SHP77 treated with DMSO at 0.1 percent for 48 hours (cell line): ENCODE measurements at places on chromosomes 16 and 17.

- no peak for DNase-seq
These were observed 36.5 kb downstream of the GLP2R start for GRCh38 chr17:9862220-9862619.

- DNase-seq = no peak
These were observed 71.0 kb downstream of the RBBP6 start for GRCh38 chr16:24610416-24610755.

- no peak for DNase-seq
These were observed 25.4 kb downstream of the CALCOCO2 start for GRCh38 chr17:48856122-48856821.

- DNase-seq = no peak
These were observed 1183.2 kb downstream of the CDH11 start for GRCh38 chr16:63938661-63939060.

DNA sequence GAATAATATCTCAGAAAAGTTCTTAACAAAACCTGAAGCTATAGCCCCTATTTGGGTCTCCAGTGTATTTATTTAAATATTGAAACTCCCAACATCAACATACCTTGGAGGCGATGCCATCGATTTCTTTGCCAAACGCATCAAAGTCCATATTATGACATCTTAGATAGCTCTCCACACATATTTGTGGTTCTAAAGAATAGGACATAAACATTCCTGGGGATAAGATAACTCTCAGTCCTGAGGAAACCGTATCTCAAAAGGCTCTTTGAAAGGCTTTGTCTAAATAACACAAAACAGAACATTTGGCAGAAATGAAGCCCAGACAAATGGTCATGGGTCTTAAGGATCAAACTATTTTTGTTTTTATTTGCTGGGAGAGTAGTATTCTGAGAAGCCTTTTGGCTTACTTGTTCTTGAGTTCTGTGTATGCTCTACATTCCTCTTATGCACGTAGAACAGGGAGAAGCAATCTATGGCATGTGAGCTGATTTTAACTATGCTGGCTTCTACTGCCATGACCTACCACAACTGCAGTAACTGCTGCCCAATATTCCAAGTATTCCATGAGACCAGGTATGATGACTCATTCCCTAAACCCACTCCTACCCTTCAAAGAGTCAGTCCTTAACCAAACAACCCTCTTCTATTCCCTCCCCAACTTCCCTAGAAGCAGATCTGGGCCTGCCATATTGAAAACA is 279.0 kb upstream of the ZFHX3 start:
- no peak for DNase-seq

DNA sequence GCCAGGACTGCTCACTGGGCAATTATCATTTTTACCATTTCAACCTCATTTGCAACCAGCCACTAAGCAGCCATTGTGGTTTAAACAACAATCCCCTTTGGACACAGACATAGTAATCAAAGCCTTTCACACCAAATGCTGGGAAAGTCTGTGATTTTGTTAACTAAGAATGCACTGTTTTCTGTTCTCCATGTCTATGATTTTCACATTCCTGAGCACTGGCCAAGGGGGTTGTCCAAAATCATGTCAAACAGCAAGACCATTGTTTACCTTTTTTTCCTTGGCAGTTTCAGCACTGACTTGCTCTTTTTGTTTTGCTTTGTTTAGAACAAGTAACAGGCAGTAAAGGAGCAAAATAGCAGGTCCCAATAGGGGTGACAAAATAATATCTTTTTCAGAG is 106.3 kb upstream of the SIAH1 start:
- no peak for DNase-seq

GRCh38 chr17:48532261-48532660 is 1.4 kb upstream of the HOXB1 start:
- DNase-seq = no peak
